Activated CD4-positive, alpha-beta T cell treated with anti-CD3 and anti-CD28 coated beads, Interleukin-2, amount 50 U/mL, for 1 hour (primary cell): ENCODE measurements at places on chromosomes 7 and 10.

DNA sequence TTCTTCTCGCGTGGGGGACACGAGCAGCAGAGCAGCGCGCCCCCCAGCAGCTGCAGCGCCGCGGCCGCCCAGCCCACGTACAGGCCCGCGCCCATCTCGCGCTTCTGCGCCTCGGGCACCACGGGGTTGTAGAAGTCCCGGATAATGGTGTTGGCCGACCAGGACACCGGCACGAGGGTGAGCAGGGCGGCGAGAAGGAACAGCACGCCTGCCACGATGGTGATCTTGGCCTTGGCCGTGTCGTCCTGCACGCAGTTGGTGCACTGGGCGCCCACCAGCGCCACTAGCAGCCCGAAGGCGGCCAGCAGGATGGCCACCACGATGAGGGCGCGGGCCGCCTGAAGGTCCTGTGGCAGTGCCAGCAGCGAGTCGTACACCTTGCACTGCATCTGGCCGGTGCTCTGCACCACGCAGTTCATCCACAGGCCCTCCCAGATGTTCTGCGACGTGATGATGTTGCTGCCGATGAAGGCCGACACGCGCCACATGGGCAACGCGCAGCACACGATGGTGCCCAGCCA lies 529 bp downstream of the CLDN3 start:
- DNase-seq, result no peak

- DNase-seq, result no peak
Measured at GRCh38 chr10:11724938-11725776, 17.0 kb upstream of the ECHDC3 start.

GRCh38 chr7:135076882-135077281 lies 71.0 kb upstream of the TMEM140 start:
- DNase-seq, result no peak

DNA sequence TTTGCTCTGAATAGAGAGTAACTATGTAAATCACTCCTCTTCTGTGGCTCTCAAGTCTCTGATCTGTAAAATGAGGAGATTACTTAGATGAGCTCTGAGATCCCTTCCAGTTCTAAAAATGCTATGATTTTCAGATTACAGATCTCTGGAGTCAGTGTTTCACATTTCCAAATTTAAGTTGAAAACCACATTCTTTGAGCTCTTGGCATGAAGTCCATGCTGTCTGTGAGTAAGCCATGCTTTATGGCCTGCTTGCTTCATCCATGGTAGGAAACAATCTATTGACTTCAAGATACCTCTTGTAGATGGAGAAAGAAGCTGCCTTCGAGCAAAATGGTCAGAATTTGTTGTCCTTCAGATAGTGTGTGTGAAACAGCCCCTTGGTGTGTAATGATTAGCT lies 64.9 kb downstream of the CELF2 start:
- DNase-seq, result no peak

- DNase-seq, result no peak
Measured at GRCh38 chr10:16933783-16934182, 116.6 kb upstream of the RSU1 start.

- no peak for DNase-seq
Measured at GRCh38 chr7:154302380-154302779, 250.2 kb downstream of the DPP6 start.

DNA sequence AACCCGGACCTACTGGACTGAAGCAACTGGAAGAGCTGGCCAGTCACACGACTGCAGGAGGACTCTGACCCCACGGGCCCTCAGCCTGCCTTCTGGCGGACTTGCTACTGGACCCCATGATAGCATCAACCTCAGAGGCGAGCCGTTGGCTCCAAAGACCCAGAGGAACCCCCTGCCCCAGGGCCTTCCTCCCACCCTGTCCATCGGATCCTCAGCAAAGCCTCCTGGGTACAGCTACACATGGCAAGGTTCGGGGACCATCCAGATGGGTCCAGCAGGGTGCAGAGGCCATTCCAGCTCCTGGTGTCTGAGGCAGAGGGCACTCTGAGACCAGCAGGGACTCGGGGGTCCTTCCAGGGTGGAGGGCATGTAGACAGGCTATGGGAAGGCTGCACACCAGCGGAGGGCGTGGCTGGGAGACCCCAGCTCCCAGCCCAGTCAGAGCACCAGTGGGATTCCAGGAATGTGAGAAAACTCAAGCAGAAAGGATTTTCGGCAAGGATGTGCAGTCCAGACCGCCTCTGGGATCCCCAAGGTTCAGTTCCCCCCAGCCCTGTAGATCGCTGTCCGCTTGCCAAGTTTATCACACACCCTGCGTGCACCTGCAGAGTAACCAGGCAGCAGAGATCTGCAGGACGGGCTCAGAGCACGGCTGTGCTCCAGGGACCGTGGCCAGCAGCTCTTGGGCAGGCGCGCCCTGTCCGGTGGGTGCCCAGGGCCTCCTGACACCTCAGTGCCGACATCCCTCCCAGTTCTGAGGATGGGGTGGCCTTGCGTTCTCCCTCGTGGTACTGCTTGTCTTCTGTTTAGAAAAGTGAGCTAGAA lies 89.8 kb upstream of the PPP2R2D start:
- no peak for DNase-seq

GRCh38 chr10:6279540-6280267 lies 77.0 kb downstream of the PFKFB3 start:
- DNase-seq, result no peak

DNA sequence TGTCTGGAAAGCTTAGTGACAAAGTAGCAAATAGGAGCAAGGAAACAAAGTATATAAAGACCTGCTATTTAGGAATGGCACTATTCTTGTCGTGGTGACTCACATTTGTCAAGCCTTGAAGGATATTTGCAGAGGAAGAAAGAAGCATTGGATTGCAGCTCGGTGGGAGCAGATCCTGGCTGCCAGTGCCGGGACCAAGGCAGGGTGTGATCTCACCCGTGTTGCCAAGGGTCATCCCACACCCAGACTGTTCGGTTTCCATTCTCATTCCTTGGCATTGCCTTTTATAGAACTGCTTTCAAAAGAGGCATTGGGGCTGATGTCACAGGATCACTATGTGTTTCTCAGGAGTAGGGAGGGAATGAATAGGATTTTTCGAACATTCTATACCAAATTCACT lies 176.2 kb downstream of the GALNT17 start:
- no peak for DNase-seq

- DNase-seq, result no peak
Measured at GRCh38 chr7:111264111-111264868, 173.4 kb downstream of the LRRN3 start.

DNA sequence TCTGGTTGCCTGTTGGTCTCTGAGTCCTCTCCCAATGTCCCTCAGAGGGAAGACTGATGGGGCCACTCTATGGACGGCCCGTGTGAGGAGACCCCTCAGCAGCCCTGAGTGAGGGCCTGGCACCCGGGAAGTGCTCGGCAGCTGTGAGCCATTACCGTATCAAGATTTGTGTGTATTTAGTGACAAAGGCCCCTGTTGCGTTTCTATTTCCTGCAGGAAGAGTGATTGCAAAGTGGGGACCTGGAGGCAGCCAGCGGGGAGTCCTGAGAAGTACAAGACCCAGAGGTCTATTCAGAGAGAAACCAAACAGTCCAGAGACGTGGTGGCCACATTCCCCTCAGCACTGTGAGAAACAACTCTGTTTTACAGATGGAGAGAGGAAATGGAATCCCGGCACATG lies 51.1 kb upstream of the CHST15 start:
- no peak for DNase-seq

DNA sequence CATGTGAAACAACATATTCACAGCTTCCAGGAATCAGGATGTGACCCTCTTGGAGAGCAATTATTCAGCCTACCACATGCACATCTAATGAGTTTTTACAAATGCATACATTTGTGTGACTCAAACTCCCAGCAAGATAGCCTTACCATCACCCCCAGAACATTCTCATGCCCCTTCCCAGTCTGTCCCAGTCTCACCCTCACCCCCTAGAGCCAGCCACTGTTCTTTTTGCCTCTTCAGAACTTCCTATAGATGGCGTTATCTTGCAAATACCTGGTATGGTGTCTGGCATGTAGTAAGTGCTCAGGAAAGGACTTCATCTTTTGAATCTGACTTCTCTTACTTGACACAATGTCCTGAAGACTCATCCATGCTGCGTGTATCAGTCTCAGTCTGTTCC lies 23.9 kb upstream of the AOC1 start:
- no peak for DNase-seq

- DNase-seq, result no peak
Measured at GRCh38 chr7:77877791-77878190, 79.2 kb downstream of the PHTF2 start.

DNA sequence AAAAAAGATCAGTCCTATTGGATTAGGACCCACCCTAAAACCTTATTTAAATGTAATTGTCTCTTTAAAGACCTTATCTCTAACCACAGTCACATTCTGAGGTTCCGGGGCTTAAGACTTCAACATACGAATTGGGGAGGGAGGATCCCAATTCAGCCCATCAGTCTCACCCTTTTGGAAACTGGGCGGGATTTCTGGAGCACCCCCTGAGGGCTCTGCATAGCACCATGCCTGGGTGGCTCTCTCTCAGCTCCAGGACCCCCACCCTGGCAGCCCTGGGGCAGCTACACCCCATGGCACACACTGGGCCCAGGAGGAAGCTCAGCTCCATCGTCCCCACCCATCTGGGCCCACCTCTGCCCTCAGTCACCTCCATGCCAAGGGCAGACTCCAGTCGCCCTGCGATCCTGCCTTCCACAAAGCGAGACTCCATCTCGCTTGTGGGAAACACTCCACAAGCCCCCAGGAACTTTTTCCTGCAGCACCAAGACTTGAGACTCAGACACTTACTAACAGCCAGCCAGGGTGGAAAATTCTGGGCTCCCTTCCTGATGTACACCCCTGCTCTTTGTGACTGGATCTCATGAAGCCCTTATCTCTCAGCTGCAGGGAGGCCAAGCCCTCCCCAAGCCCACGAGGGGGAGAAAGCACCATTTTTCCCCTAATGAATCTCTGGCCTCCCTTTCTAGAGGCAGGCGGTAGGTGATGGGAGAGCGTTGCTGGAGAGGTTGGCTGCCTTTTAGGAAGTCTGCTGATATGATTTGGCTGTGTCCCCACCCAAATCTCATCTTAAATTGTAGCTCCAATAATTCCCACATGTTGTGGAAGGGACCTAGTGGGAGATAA lies 90.8 kb upstream of the KDM7A start:
- DNase-seq, result no peak

DNA sequence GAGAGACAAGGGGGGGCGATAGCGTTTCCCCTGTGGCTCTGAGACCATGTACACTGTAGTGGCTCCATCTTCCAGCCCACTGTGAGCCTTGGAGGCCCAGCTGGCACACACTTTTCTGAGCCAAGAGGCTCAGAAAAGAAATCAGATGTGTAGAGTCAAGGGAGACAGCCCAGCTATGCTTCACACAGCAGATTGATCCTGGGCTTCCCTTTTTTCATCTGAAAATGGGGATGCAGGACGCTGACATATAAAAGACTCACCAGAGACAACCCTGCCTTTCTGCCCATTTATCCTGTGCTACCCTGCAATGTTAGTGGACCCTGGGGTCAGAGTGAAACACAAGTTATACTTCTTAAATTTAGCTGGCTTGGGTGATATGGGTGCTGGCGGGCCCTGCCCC lies 14.3 kb downstream of the TMEM273 start:
- DNase-seq, result no peak

- peak; percentile 6 for DNase-seq
Measured at GRCh38 chr10:44316187-44316921, 68.5 kb downstream of the CXCL12 start.

- DNase-seq, result no peak
Measured at GRCh38 chr10:95935429-95935828, 27.7 kb downstream of the CC2D2B start.

DNA sequence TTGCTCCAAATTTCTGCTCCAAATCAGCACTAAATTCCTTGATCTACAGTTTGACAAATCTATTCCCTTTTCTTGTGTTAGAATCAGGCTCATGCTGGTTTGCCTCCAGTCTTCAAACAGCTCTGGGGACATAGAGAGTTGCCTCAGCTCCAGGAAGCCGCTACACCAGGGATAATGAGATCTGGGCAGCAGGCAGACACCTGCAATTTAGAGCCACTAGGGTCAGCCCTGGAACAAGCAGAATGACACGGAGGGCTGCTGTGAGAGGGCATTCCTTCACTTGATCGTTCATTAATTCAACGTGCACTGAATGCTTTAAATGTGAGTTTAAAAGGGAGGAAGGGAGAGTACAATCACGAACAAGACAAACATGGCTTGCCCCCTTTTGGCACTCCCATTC lies 3.7 kb upstream of the ELMO1 start:
- DNase-seq, result no peak

- no peak for DNase-seq
Measured at GRCh38 chr10:48701941-48702340, 17.3 kb downstream of the WDFY4 start.

GRCh38 chr7:25839084-25839769 lies 312.8 kb upstream of the NFE2L3 start:
- DNase-seq, result no peak
